ENCODE measurements at places on chromosomes 3 and 15. TPM values are rescaled to one million over a fixed set of nuclear protein-coding genes. Genes with fewer than 3 reads are reported as not detected.

The ADPGK gene
- 29.7 TPM for total RNA-seq

GRCh38 chr15:81293728-81294515, 30.0 kb downstream of the STARD5 start:
- DNase-seq, result no peak

The GCNT3 gene
- total RNA-seq, result 37.5 TPM

The STOML1 gene
- 8.6 TPM for total RNA-seq

DNA sequence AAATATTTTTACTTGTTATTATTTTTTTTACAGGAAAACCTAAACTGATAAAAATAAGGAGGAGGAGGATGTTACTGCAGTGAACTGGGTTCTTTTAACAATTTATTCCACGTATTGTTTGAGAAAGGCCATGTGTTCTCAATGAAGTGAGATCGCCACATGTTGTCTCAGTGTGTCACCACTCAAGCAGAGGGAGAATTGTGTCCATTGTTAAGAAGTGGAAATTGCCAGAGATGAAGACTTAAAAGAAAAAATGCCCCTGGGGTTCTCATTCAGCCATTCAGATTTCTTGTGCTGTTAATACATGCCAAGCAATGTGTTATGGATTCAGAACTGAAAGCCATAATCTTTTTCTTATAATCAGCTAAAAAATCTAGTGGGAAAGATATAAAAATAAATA, 297.1 kb downstream of the NSUN3 start:
- no peak for DNase-seq

The SAMD7 gene
- not detected for total RNA-seq

- no peak for DNase-seq
These were observed 180.9 kb downstream of the SUCNR1 start for GRCh38 chr3:152054315-152054714.

- DNase-seq, result no peak
These were observed 173.0 kb downstream of the SHQ1 start for GRCh38 chr3:72675243-72675642.

The KLF13 gene
- 62.0 TPM for total RNA-seq

DNA sequence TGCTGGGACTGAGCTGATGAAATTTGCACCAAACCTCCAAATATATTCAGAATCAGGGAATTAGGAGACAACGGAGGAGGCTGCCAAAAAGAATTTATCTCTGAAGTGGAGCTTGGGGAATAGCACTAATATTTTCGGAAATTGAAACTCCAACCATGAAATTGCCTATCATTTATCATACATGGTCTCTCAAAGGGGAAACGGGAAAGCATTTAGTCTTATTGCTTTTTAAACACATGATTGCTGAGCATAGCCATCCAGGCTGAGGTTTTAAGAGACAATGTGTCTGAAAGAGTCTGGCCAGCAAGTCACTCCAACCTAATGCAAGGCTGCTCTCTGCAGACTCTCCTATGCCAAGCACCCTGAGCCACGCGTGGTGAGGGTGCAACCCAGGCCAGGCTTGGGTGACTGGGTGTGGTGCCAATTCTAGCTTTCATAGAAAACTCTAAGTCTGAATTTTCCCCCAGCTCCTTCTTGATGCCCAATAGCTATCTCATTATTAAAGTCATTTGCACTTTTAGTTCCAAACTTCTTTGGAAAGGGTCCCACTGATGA, 200.2 kb downstream of the RPLP1 start:
- DNase-seq, result no peak

DNA sequence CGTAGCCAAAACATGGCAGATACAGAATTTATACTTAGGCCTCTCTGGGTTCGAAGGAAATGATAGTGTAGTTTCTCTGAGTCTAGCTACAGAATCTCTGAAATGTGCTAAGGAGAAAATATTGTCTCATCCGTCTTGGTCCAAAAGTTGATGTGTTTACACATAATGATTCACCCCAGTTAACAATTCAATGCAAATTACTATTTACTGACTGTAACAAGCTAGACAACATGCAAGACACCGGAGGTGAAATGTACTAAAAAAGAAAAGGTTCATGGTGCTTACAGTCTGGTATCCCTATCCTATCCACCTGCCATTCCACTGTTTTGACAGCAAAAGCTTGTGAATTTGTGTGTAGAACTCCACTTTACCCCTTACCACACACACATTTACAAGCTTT, 146.8 kb downstream of the SUCLG2 start:
- peak; percentile 31 for DNase-seq

- DNase-seq, result peak; percentile 52
These were observed 16.0 kb downstream of the ANKRD28 start for GRCh38 chr3:15781637-15782402.

- no peak for DNase-seq
These were observed 4.3 kb downstream of the SNTN start for GRCh38 chr3:63656786-63657185.

- DNase-seq, result no peak
These were observed 102.9 kb downstream of the PDZRN3 start for GRCh38 chr3:73521734-73522336.

DNA sequence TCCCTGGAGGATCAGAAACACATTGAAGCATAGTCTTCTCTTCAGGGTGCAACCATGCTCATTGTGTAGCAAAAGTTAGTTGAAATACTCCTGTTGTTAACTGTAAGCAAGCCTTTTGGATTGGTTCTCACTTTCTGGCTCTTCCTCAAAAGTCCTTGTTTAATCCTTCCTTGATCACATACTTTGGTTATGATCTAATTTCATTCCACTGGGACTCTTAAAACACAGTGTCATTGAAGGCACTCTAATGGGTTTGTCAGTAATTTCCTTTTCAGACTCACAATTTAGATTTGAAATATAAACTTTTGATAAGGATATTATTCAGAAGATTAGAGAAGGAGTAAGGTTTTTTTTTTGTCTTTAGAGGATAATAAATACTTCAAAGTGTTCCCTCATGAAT, 451.7 kb upstream of the SGO1 start:
- DNase-seq, result no peak

The TNIK gene
- total RNA-seq, result 1.1 TPM

The GOLGA8M gene
- 0.13 TPM for total RNA-seq

DNA sequence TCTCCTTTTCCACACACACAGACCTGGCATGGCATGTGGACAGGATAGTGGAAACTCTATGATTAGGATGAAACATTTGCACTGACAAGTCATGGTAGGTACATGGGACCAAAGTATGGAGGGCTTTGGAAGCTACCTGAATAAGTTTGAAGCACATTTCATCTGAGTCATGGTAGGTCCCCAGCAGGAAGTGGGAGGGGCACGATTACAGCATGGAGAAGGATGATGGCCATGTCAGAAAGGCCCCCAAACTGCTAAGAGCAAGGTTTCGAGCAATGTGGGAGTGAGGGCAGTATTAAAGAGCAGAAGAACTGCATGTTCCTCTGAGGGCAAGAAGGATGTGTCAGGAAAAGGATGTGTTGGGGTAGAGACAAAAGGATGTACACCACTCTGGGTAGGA, 51.5 kb upstream of the CSTA start:
- no peak for DNase-seq

The ASB14 gene
- total RNA-seq, result not detected

The SEMA3F gene
- 35.5 TPM for total RNA-seq

DNA sequence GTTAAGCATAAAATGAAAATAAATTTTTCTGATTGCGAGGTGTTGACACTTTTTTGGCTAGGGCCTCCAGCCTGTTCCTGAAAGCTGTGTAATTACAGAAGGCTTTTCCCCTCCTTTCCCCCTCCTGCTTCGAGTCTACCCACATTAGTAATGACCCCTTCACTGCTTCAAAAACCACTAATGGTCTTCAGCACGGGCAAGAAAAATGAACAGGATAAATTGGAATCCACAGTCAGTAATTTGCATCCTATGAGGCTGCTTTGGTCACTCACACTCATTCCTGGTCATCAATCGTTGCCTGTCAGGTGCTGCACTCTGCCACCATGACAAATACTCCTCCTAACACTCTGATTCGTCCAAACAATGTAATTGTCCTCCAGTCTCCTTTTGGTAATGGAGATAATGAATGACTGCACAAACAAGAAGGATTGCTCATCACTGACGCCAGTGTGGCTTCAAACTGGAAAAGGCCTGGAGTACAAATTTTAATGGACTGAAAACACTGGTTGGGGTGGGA, 148.6 kb downstream of the MEIS2 start:
- peak; percentile 18 for DNase-seq

DNA sequence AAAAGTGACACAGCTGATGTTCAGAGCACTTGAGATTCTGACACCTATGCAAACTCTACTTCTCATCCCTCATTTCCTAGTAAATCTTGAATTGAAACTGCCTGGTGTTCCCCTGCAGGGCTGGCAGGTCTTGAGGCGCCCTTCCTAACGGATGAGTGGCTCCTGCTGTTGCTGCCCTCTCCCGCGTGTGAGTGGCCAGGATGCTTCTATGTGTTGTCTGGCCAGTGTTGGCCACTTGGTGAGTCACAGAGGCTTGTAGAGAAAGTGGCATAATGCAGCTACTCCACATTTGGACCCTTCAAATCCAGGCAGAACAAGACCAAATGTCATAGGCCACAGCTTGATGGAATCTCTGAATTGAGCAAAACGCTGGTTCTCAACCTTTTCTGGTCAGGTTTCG, 63.6 kb downstream of the MOBP start:
- DNase-seq, result no peak

DNA sequence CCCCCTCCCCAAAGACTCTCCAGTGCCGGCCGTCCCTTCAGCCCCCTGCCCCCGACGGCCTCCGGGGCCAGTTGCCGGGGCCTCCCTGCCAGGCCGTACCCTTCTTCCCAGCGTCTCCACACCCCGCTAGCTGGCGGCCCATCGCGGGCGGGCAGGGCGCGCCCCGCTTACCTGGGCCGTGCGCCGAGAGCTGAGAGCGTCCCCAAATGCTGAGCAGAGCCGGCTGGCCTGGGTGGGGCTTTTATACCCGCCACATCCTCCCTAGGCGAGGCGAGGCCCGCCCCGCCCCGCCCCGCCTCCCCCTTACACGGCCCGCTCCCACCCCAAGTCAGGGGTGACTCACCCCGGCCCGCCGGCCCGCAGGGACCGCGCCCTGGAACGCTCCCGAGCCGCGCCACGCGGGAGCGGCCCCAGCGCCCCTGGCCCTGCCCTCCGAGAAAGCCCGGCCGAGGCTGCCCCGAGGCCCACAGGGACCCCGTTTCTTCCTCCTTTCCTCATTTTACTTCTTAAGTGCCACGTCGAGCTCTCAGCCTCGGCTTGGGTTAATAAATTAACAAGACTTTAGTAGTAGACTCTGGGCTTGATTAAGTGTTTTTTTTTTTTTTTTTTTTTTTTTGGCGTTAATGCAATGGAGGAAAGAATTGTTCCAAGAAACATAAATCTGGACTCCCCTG, at the start of gene ANXA2:
Gene ANXA2 (minus strand): TSS at position 215 of the 674 bp plus-strand sequence. CDS start 11,911 bp downstream, outside the sequence.
- DNase-seq, result peak; percentile 70

The SLC22A13 gene
- total RNA-seq, result 0.77 TPM

The GRM2 gene
- total RNA-seq, result under 0.01 TPM

The SKOR1 gene
- under 0.01 TPM for total RNA-seq

- no peak for DNase-seq
These were observed 26.8 kb downstream of the TRANK1 start for GRCh38 chr3:36918050-36918449.

DNA sequence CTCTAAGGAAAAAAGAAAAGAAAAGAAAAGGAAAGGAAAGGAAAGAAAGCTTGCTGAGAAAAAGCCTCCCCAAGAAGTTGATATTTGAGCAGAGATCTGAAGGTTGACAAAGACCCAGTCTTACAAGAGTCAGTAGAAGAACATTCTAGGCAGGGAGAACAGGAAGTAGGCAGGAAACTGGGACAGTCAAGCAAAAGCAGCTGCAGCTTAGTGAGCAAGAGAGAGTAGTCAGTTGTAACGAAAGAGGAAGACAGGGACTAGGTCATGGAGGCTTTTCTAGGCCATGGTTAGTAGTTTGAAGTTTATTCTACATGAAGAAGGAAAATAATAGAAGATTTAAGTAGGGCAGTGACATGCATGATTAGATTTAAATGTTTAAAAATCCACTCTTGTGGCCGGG, 31.8 kb upstream of the KLHL6 start:
- no peak for DNase-seq

GRCh38 chr3:132368962-132369361, 48.3 kb upstream of the DNAJC13 start:
- peak; percentile 36 for DNase-seq

GRCh38 chr3:4314688-4315087, 11.5 kb downstream of the SETMAR start:
- peak; percentile 16 for DNase-seq
